ENCODE measurements at places on chromosomes 16 and 17. TPM values are rescaled to one million over a fixed set of nuclear protein-coding genes. Genes with fewer than 3 reads are reported as not detected.

TBC1D3H gene
- not detected for total RNA-seq

TBC1D3B gene
- total RNA-seq: 2.1 TPM

OSBPL7 gene
- 8.3 TPM for total RNA-seq

CFAP52 gene
- total RNA-seq: not detected

CYB5D1 gene
- 11.5 TPM for total RNA-seq

Data from A375 (cell line).